Subcutaneous preadipocyte (primary cell): ENCODE measurements at places on chromosomes 2 and 18. TPM values are rescaled to one million over a fixed set of nuclear protein-coding genes. Genes with fewer than 3 reads are reported as not detected.

FAM110C gene
- total RNA-seq = not detected in 2 replicates

PROKR1 gene
- under 0.01 TPM in 1 of 2 replicates, not detected in the other for total RNA-seq

LYPD1 gene
- total RNA-seq = 0.59 TPM in 1 of 2 replicates, not detected in the other

SERTAD2 gene
- 14.5 and 16.5 TPM in 2 replicates for total RNA-seq

TTC31 gene
- total RNA-seq = 12.9 and 16.0 TPM in 2 replicates

VWC2L gene
- not detected in 2 replicates for total RNA-seq

ALPG gene
- not detected in 2 replicates for total RNA-seq

LDLRAD4 gene
- total RNA-seq = 0.39 and 0.73 TPM in 2 replicates

GKN1 gene
- not detected in 2 replicates for total RNA-seq

UGT1A6 gene
- total RNA-seq = not detected in 2 replicates

CIAO1 gene
- total RNA-seq = 112 TPM in 2 replicates

SMC6 gene
- total RNA-seq = 18.7 and 25.6 TPM in 2 replicates

RFTN2 gene
- 2.5 and 4.4 TPM in 2 replicates for total RNA-seq

DYNAP gene
- 0.20 TPM in 1 of 2 replicates, not detected in the other for total RNA-seq

COLEC12 gene
- 92.6 and 115 TPM in 2 replicates for total RNA-seq

AGXT gene
- total RNA-seq = not detected in 2 replicates

CHST9 gene
- not detected in 2 replicates for total RNA-seq

TUBA4B gene
- total RNA-seq = not detected in 2 replicates

NHEJ1 gene
- 21.3 and 21.7 TPM in 2 replicates for total RNA-seq
